ENCODE measurements at places on chromosomes 6 and 20.

GRCh38 chr6:17200395-17200794 is 80.8 kb upstream of the RBM24 start:
- DNase-seq = peak; percentile 15

DNA sequence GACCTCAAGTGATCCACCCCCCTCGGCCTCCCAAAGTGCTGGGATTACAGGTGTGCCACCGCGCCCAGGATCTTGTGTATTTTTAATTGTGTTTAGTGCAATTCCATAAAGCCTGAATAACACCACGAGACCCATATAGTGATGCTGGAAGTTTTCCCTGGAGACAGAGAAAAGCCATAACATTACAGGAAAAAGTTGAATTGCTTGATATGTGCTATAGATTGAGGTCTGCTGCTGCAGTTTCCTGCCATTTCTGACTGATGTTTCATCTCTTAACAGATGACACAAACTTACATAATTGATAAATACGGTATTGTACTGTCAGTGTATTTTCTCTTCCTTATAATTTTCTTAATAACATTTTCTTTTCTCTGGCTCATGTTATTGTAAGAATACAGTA is 7.3 kb upstream of the UBD start:
- no peak for DNase-seq

- no peak for DNase-seq
These were observed 248.8 kb upstream of the AFDN start for GRCh38 chr6:167577891-167578361.

GRCh38 chr20:3163099-3164042 is 3.7 kb upstream of the FASTKD5 start:
- DNase-seq = no peak

- no peak for DNase-seq
These were observed 114.9 kb downstream of the GRM4 start for GRCh38 chr6:34030831-34031624.

DNA sequence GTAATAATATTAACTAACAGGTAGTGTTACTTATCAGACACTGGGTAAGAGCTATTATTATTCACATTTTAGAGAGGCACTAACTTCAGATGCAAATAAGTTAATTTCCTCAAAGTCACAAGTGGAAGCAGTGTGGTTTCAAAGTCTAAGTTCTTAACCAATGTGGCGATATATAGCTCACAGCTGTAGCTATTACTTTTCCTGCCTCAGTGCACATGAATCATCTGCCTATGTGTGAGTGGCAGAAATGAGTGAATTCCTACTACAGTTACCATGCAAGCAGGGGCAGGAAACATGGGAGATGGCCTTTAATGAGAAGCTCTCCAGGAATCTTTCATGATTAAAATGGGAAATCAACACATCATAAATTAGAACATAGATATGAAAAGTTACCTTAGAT is 126.2 kb upstream of the EYA4 start:
- no peak for DNase-seq

- no peak for DNase-seq
These were observed 143.7 kb downstream of the BTBD9 start for GRCh38 chr6:38495922-38496635.

GRCh38 chr6:6681075-6681849 is 92.7 kb downstream of the LY86 start:
- DNase-seq = no peak

DNA sequence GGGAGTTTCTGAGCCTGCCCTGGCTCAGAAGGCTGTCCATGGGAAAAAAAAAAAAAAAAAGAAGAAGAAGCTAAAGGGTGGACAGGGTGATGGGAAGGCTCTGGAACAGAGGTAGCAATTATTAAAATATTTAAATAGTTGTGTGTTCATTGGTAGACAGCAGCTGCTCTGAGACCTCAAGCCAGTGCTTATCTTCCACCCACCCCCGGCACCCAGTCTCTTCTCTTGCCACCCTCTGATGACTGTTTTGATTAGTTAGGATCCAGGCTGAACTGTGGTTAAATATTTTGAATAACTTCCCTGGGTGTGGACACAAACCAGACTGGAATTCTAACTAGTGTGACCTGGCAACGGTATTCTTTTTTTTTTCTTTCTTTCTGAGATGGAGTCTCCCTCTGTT is 16.9 kb upstream of the SRSF3 start:
- peak; percentile 93 for DNase-seq

GRCh38 chr20:40636486-40636885 is 52.5 kb downstream of the MAFB start:
- DNase-seq = no peak

- peak; percentile 89 for DNase-seq
These were observed 297.8 kb downstream of the PRL start for GRCh38 chr6:21999012-21999528.

DNA sequence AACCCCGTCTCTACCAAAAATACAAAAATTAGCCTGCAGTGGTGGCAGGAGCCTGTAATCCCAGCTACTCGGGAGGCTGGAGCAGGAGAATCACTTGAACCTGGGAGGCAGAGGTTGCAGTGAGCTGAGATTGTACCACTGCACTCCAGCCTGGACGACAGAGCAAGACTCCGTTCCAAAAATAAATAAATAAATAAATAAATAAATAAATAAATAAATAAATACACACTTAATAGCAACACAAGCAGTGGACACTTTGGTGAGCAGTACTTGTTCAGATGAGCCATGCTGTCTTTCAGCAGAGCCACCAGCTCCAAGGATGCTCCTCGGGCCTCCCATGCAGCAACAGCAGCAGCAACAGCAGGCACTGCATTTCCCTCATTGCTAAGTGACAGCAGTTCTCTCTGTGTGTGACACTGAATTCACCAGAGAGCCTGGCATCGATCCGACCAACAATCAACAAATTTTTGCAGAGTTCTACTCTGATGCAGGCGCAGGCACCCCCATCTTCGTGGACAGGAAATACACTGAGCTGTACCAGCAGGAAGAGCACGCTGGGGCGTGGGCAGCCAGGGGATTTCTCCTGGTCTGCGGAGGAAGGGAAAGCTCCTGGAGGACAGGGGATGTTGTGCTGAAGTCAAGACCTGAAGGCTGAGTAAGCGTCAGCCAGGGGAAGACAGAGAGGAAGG is 54.0 kb upstream of the SNX9 start:
- DNase-seq = no peak

GRCh38 chr6:160974304-160974771 is 17.2 kb upstream of the MAP3K4 start:
- DNase-seq = peak; percentile 98

DNA sequence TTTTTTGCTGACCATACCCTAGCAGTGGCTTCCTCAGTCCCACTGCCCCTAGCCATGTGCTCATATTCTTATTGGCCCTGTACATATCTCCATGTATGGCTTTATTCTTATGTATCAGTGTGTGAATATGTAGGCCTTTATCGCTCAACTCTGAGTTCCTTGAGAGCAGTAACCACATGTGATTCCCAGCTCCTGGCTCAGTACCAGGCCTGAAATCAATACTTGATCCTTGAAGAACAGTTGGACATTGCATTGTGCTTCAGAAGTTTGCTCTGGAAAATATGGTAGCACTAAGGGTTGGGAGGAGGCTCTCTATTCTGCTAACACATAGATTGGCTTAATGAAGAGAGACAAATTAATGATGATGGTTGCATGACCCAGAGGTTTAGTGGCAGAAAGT is 118.8 kb upstream of the FERMT1 start:
- no peak for DNase-seq

- DNase-seq = no peak
These were observed 19.2 kb downstream of the JAG1 start for GRCh38 chr20:10654630-10655029.

GRCh38 chr20:21397341-21398108 is at the start of gene NKX2-4:
Gene NKX2-4, minus strand, starts transcription at chr20:21397526. Its CDS starts 127 bp downstream, at chr20:21397399.
- DNase-seq = no peak

GRCh38 chr20:9280666-9281065 is 211.8 kb downstream of the PLCB4 start:
- DNase-seq = no peak

DNA sequence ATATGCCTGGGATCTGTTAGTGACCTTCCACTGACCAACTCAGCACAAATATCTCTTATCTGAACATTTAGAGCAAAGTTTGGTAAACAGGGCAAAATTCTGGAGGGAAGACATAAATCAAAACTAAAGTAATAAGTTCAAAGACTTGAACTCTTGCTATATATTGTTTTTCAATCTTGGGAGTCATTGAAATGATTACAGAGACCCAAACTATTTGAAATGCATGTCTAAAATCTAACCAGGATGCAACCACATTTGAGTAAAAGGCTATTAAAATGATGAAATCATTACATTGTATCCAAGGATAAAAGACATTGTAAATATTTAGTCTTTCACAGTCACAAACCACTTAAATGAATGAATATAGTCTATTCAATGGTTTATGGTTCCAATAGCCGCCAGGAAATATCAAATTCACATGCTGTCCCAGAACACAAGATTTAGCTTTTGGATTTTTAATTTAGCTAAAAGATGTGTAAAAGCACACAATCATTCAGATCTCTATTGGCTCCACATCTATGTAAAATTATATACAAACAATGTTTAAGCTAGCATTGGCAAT is 256.6 kb upstream of the EPHA7 start:
- DNase-seq = no peak

- DNase-seq = no peak
These were observed 48.1 kb downstream of the MAN1A1 start for GRCh38 chr6:119301429-119301828.

- no peak for DNase-seq
These were observed 108.4 kb downstream of the RTN4IP1 start for GRCh38 chr6:106520711-106521401.

- peak; percentile 46 for DNase-seq
These were observed 1.4 kb downstream of the MDGA1 start for GRCh38 chr6:37696220-37696840.

DNA sequence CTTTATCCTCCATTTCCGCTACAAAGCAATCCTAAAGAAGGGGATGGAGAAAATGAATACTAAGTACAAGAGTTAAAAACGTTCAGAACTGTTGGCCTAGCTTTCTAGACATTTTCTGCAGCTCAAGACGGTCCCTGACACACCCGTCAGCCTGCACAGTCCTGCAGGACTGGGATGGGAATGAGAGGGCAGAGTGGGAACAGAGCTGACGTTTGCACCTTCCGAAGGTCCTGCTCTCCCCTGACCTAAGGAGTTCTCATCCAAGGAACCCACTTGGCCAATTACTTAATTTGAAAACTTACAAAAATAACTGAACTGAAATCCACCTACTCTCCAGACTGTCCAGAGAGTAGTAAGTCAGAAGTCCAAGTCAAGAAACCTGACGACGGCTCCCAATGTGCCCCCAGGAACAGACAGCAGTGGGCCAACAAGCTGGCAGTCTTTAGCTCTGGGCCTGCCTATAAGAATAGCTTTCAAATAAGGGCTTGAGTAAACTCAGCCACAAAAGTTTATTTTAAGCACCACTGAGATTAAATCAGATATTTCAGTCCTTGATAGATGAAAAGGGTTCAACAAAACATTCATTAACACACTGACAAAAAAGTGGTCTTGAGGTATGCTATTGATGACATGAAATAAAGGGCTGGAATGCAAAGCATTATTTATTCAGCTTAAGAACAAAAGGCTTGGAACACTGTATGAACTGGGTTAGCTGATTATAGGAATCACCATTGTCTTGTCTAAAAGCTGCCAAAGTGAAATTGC is 76.8 kb downstream of the CNKSR3 start:
- DNase-seq = peak; percentile 60

GRCh38 chr6:82705579-82705978 is 342.0 kb downstream of the TPBG start:
- DNase-seq = no peak

- DNase-seq = no peak
These were observed 179.1 kb downstream of the GRIK2 start for GRCh38 chr6:101572627-101573026.

GRCh38 chr6:36245572-36246061 is 24.2 kb upstream of the PNPLA1 start:
- no peak for DNase-seq

- DNase-seq = peak; percentile 36
These were observed 42.0 kb downstream of the CDS2 start for GRCh38 chr20:5168651-5169396.

DNA sequence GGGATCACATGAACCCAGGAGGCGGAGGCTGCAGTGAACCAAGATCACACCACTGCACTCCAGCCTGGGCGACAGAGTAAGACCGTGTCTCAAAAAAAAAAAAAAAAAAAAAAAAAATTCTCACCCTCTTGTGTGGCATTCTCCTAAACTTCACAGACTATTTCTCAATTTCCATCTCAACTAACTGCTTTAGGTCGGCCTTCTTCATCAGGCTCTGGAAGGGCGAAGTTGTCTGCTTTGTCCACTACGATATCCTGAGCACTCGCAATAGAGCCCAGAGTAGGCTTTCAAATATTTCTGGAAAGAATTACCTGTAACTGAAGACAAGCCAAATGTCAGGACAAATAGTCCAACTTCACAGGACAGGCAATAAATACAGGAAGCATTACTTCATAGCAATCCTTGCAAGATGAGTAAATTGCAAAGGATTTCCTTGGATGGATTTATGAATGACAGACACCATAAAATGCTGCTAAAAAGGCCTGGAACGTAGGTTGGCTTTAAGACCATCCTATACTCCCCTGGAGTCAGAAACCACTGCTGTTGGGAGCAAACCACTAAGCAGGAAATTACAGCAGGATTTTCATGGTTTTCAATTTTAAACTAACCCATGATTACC is 116.3 kb upstream of the SLC2A12 start:
- peak; percentile 45 for DNase-seq

DNA sequence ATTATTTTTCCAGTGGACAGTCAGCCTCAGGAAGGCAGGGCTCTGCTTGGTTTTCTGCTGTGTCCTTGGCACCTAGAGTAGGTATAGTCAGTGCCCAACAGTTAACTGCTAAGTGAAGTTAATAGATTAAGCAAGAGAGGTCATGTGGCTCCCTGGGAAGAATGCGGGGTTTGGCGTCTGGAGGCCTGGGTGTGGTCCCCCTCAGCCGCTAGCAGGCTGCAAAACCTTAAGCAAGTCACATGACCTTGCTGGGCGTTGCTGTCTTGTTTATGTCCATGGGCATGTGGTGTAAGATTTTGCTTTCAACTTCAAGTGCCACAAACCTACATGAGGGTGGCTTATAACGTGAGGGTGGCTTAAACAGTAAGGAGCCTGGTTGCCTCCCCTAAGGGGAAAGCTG is 75.5 kb upstream of the SCP2D1 start:
- DNase-seq = no peak

DNA sequence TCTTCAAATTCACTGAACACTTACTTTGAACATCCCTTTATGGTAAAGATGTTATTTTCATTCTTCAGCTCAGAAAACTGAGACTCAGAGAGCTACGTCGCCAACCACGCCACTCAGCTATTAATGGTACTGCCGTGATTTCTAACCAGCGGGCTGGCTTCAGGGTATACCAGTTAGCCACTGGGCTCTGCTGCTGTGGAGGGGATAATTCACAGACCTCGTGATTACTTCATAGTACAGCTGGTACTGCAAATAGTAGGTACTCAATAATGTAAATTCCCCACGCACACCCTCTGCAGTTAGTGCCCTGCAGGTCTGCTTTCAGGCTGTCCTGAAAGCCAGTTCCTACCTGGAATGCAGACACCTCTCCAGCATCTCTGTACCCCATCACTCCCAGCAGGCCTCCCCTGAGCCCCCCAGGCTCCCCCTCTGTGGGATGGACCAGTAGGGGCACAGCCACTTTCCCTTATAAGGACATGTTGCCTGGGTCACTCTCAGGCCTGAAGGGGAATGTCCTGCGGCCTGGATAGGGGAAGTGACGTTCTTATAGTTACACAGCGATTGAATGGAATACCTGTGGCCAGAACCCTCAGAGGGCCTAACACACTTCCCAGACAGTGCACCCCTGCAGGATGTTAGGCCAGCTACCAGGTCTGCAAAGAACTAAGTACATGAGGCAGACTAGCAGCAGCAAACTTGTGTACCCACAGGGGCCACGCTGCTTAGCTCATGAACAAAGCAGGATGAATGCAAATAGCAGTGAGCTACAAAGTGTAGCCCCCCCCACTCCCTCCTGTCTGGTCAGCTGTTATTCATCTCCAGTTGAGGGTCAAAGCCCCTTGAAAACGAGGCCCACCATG is 1.3 kb upstream of the OCSTAMP start:
- DNase-seq = no peak
